Eye (tissue), 1 donor: ENCODE measurements at places on chromosomes 5 and 9.

DNA sequence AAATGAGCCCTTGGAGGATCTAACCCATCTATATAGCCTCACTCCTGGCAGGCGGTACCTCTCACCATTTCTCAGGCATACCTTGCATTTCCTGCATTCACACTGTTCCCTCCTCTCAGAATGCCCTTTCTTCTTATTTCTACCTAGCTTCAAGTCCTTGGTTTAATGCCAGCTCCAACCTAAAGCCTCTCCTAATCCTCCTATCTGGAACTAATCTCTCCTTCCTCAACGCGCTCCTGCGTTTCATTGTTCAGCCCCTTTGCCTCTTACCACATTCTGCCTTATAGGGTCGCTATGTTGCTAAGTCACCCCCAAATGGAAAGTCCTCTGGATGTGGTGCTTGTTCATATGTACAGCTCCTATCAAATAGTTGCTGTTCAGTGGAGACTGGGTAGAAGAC is 288.5 kb upstream of the TUT7 start:
- no peak for DNase-seq

GRCh38 chr5:2353211-2353610 is 398.3 kb downstream of the IRX2 start:
- DNase-seq: no peak

GRCh38 chr9:35203528-35203927 is 41.7 kb downstream of the UNC13B start:
- DNase-seq: peak; percentile 11

- peak; percentile 67 for DNase-seq
Measured at GRCh38 chr5:125150041-125150669, 403.7 kb upstream of the ZNF608 start.

DNA sequence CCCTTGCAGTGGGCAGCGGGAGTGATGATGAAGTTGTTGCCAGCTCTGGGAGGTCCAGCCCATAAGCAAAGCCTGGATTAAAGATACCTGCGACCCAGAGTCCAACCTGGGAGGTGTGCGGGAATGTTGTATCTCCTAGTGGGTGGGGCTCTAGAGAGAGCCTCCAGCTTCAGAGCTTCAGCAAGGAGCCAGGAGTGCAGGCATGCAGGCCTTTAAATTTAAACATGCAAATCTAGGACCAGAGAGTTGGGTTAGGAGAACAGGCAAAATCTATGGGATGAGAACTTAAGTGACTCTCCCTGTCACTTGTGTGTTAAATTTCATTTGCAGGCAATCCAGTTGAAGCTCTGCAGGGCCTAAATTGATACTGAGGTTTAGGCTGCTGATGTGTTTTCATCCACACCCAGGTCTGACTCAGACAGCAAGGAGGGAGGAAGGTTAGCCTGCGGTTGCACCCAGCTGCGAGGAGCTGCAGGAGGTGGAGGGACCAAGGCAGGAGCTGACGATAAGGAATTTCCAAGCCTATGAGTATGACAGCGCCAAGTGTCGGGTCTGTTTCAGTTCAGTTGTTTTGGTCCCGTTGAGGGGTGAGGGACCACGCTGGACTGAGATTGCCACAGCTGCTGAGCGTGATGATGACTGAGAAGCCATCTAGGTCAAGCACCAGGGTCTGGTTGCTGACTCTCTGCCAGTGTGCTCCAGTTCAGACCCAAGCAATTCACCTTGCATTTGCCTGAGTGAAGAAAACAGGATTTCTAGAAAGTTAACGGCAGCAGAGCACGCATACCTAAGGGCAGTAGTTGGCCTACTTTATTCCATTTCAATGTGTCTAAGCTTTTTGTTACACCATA is 243.0 kb downstream of the ICE1 start:
- DNase-seq: peak; percentile 8

DNA sequence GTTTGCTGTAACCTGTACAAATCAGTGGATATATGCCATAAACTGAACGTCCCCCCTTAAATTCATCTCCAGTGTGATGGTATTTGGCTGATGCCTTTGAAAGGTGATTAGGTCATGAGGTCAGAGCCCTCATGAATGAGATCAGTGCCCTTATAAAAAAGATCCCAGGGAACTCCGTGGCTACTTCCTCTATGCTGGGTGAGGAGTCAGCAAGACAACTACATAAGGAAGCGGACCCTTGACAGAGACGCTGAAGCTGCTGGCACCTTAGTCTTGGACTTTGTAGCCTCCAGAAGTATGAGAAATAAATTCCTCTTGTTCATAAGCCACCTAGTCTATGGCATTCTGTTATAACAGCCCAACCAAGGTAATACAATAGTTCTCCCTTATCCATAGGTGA is 215.1 kb upstream of the ZNF608 start:
- DNase-seq: no peak

DNA sequence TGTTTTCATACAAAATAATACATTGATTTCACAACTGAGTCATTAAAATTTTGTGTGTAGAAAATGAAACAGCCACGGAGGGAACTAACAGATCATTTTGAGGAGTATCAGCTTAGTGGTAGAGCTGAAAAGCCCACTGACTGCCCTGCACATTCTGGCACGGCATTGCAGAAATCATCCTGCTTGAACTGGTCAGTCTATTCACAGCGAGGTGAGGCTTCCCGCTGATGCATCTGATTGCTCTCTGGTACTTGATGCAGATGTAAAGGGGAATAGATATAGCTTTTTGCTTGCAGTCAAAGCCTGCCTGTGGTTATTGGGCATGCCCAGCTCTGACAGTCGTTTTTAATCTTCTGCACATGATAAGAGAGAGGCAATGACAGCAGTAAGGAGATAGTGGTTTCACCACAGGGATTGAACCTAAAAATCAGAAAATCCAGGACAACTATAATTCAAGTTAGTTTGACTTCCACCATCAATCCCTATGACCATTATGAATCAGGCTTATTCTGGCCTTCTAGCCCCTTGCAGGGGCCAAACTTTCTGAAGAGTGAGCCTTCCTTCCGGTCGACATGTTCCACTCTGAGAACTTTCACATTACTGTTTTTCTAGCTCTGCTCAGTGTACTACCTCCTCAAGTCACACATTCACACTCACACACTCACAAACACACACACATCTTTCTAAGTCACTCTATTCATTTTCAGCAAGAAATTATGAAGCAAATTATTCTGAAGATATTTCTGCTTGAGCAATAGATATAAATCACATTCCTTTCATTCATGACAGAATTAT is 782.8 kb upstream of the NUDT12 start:
- peak; percentile 43 for DNase-seq

- no peak for DNase-seq
Measured at GRCh38 chr5:39891376-39891775, 466.6 kb upstream of the DAB2 start.

DNA sequence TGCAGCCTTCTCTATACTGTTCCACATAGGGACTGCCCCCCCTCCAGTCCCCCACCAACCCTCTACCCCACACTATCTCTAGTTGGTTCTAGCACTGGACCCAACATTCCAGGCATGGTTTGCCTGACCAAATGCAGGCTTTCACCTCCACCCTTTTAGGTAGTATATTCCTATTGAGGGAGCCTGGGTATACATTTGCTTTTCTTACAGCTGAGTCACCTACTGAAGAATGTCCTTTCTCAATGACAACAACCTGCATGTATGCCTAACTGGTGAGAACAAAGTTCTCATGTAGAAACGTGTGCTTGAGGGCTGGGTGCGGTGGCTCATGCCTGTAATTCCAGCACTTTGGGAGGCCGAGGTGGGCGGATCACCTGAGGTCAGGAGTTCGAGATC is 8.2 kb downstream of the TNIP1 start:
- no peak for DNase-seq

GRCh38 chr5:146401021-146401420 is 46.1 kb upstream of the TCERG1 start:
- DNase-seq: no peak

DNA sequence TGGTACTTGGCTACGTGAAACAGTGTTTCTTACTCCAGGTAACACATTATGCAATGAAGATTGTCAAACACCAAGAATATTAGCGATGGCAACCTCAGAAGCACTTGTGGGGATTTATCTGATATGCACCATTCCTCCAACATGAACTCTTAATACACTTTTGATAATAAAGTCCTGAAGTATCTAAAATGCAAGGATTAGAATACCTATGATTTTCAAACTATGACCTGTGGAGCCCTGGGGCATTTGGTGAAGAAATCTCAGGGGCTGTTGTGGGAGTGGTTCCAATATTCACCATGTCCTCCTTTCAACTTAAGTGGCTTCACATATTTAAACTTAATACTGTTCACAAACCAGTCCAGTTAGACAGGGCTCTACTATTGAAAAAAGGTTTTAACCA is 214.6 kb upstream of the POU5F2 start:
- DNase-seq: no peak

DNA sequence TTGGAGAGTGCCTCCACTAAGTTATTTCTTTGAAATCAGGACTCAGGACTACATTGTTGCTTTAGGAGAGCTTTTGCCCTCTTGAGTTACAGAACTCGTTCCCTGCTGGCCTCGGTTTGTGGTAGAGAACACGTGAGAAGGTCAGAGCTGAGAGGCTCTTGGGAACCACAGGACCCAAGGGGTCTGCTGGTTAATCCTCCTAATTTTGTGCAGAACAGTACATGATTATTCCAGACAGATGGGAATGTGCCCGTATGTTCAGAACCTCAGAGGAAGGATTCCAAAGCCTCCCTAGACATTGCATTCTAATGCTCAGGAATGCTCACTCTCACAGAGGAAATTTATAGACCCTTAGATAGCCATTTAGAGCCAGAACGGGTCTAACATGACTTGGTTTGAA is 25.2 kb upstream of the BASP1 start:
- no peak for DNase-seq

GRCh38 chr5:141715346-141715905 is 33.4 kb upstream of the ARAP3 start:
- DNase-seq: peak; percentile 91

GRCh38 chr5:98543490-98543889 is 230.0 kb upstream of the RGMB start:
- DNase-seq: no peak

DNA sequence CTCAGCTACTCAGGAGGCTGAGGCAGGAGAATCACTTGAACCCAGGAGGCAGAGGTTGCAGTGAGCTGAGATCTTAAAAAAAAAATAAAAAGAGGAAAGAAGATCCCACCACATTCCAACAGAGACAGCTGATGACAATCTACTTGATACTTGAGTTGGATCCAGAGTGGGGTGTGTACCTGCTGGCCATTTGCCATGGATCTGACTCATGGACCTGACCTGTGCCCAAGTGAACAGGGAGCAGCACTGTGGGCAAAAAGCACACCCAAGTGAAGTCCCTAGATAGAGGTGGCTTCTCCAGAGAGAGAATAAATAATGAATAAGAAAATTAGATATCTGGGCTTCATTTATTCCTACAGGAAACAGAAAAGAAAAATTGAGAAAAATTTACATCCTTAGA is 81.2 kb upstream of the MIER3 start:
- DNase-seq: no peak

DNA sequence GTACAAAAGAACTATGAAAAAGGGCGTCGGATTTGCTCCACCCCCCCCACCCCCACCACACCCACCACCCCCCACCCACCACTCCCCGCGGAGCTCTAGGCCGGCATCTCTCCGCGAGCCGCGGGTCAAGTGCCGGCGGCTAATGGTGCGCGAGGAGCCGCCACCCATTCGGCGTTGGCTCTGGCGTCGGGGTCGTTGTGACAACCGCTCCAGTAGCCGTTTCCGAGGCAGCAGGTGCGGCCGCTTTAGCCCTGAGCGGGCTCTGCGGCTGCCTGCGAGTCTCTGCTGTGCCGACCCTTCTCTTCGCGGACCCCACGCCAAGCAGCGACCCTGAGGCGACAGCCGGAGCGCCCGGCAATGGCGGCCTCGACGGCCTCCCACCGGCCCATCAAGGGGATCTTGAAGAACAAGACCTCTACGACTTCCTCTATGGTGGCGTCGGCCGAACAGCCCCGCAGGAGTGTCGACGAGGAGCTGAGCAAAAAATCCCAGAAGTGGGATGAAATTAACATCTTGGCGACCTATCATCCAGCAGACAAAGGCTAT is at the start of gene PPP1R2B:
Gene PPP1R2B, plus strand, starts transcription at position 90 of the 546 bp plus-strand sequence. Its CDS starts 268 bp downstream, at position 358.
- no peak for DNase-seq

DNA sequence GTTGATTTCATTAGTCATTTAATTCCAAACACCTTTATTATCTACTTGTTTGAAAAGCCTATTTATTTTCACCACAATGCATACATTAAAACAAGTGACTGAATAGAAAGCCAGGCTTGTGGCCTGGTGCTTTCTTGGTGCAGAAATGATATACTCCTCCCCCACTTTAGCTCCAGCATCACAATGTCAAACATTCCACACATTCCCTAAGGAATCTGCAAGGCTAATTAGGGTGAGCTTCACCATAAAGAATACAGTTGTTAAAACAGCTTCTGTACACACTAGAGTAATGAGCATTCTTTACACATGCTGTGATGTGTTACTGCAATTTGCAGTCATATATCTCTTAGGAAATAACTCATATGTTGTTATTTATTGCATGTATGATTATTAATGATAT is 705.7 kb downstream of the CETN3 start:
- peak; percentile 76 for DNase-seq

- DNase-seq: no peak
Measured at GRCh38 chr9:134064711-134065110, 3.1 kb downstream of the BRD3 start.

DNA sequence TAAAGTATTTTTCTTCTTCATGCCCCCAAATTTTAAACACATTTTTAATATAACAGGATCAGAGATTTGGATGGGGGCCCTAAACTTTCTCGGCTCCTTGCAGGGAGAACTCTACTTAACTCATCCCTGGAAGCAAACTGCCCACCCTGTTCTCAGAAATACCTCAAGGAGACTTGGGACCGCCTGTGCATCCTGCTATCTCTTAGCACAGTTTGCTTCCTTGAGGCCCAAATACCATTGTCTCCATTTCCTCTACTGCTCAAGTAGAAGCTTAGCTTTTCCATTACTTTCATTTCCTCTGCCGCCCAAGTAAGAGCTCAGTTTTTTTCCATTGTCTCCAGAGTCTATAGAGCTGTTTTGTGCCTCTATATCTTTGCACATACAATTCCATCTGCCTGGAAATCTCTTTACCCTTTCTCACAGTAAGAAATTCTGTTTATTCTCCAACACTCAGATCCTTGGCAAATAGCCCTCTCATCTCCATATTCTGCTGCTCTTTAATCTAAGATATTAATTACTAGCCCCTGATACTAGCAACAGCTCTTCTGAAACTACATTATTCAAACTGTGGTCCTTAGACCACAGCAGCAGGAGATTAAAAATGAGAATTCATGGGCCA is 137.8 kb downstream of the CEMIP2 start:
- no peak for DNase-seq

GRCh38 chr9:71897577-71897976 is 13.4 kb downstream of the ABHD17B start:
- no peak for DNase-seq

GRCh38 chr5:11468334-11469039 is 435.8 kb downstream of the CTNND2 start:
- DNase-seq: no peak

DNA sequence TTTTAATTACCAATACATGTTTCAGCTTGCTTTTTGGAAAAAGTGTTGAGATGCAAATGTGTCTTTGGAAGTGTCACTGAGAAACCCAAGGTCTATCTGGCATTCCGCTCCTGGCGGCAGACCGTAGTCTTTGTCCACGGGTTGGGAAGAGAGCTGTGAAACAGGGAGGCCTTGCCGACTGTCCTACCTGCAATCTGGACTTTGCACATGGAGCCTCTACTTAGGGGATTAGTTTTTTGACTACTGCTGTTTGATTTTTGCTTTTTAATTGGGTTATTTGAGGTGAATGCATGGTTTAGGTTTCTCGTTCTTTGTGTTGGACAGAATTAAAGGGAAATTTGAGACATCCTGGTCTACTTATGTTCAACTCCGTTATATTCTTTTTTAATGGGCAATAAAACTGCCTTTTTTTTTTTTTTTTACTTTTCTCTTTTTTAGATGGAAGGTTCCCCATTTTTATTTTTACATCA is 25.7 kb downstream of the TRIO start:
- DNase-seq: no peak
